EL (cell line): ENCODE measurements at places on chromosomes 1 and 21.

- no peak for DNase-seq
These were observed 29.4 kb upstream of the KCNJ15 start for GRCh38 chr21:38227401-38227800.

GRCh38 chr1:163745204-163745603 lies 423.4 kb downstream of the NUF2 start:
- DNase-seq: no peak

GRCh38 chr1:192463661-192464060 lies 111.9 kb upstream of the RGS1 start:
- DNase-seq: no peak

DNA sequence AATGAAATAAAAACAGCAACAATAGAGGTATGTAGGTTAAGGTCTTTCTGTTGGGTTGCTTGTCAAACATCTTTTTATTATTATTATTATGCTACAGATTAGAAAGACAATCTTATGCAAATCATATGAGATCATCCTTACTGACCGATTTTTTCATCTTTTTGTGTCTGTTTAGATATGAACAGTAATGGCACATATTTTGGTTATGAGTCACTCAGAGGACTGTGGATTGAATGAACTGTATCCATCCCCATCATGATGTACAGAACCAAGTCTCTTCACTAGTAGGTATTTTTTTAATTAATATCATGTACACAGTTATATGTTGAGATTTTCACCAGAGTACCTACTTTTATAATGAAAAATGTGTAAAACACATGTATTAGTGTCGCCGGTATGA lies 159.1 kb downstream of the CHRM3 start:
- peak; percentile 65 for DNase-seq

DNA sequence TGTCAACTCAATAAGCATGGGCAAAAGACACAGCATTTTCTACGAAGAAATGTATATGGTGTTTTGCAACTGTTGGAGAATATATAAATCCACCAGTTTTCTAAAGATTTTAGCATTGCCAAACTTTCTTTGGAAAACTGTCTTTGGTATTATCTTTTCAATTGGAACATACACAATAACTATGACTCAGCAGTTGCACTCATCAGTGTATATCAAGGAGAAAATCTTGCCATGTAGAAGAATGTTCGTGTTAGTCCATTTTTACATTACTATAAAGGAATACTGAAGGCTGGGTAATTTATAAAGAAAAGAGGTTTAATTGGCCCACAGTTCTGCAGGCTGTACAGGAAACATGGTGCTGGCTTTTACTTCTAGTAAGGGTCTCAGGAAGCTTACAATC lies 41.1 kb downstream of the PRKAA2 start:
- peak; percentile 22 for DNase-seq
